ENCODE measurements at places on chromosomes 12 and 14.

- no peak for ATAC-seq
These were observed 1284.8 kb downstream of the TMEM121 start for GRCh38 chr14:106811162-106811561.

- ATAC-seq: no peak
These were observed 15.5 kb downstream of the PRKAB1 start for GRCh38 chr12:119683413-119683812.

DNA sequence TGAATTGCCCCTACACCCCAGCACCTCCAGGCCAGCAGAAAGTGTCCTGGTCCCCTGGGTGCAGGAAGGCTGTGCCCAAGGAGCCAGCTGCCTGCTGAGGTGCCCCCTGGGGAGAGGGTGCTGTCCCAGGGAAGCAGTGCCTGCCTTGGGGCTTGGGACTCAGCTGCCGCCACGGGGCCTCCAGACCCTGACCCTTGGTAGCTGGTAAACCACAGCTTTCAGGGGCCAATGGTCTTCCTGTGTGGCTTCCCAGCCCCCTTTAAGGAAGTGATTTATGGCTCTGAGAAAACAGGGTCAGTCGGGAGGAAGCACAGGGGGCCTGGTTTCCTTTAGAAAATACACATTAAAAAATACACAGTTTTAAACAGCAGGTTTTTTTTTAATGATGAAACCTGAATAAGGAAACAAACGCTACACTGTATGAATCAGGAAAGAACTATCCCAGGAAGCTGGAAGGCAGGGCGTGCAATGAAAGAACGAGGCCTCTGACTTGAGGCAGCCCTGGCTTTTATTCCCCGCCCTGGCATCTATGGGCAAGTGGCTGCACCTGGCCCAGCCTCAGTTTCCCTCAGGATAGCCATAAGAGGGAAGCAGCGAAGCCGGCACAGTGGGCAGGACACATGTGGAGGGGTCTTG is 40.6 kb upstream of the EML1 start:
- ATAC-seq: no peak

DNA sequence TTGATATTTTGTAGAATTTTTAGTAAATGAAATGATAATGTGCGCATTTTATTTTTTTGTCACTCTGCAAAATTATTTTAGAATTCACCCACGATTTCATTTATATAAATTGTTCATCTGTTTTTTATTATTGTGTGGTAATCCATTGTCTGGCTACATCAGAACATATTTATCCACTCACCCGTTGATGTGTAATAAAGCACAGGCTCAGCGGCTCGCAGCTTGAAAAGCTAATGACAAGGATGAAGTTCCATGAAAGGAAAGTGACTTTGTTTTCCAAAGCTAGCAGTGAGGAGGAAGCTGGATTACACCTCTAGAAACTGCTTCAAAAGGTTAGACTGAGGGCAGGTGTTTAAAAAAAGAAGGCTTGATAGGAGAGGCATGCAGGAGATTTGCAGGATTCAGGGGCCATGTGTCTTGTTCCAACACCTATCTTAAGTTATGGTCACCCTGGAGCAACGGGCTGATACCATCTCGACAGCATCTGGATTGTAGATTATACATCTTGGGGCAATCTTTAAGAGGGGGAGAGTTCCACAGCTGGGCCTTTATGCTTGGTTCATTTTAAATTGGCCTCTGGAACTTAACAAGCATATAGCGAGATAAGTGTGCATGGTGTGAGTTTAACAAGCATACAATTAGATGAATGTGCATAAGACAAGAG is 194.1 kb downstream of the TMTC3 start:
- ATAC-seq: no peak

DNA sequence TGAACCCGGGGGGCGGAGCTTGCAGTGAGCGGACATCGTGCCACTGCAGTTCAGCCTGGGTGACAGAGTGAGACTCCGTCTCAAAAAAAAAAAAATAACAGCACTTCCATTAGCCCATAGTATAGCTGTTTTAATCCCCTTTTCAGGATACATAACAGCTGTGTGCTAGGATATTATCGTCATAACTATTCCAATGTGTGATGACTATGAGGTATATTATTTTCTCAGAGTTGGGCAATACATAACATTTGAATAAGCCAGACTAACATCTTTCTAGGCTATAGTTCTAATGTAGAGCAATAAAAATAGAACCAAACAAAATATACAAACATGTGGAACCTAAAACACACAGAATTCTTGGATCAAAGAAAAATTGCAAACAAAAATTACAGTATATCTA is 57.1 kb downstream of the MARK3 start:
- no peak for ATAC-seq

- no peak for ATAC-seq
These were observed 36.1 kb upstream of the SLC16A7 start for GRCh38 chr12:59559696-59560095.

- ATAC-seq: peak; percentile 25
These were observed at the start of gene TSPAN11 for GRCh38 chr12:30926243-30927221. Gene TSPAN11 (plus strand): TSS chr12:30926748. CDS start chr12:30953992, 27,244 bp downstream.

DNA sequence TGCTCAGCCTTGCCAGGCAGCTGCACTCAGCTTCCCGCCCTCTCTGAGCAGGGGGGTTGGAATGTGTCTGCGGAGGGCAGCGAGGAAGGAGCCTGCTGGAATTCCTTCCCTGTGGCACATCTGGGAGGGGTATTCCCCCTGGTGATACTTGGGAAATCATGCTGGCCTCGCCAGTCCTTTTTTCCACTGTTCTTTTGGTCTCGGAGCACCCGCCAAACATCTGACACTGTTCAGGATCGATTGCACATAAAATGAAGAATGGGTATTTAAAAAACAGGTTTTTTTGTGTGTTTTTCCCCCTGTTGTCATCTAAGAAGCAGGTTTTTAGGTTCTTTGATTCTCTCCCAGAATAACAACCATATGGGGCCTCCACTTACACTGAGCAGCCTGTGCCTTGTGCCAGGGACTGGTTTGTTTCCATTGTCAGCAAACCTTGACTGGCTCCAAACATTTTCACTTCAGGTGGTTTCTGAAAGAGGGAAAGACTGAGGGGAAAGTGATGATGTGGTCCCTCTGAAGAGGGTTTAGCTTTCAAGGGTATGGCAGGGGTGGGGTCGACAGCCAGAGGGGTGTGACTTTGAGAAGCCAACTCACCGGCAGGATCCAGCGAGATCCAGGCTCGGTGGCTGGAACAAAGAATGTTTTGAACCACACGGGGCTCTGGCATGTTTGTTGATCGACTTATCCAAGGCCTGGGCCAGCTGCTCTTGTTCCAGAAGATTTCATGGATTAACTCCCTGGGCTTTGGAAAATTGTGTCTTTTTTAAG is 215.1 kb downstream of the CACNA1C start:
- ATAC-seq: peak; percentile 75

GRCh38 chr12:56836800-56837663 is 73.9 kb downstream of the HSD17B6 start:
- ATAC-seq: no peak

- ATAC-seq: peak; percentile 35
These were observed 1.0 kb downstream of the PCNX1 start for GRCh38 chr14:70907996-70908934.

- ATAC-seq: no peak
These were observed 923 bp upstream of the ITPR2 start for GRCh38 chr12:26833743-26834490.

DNA sequence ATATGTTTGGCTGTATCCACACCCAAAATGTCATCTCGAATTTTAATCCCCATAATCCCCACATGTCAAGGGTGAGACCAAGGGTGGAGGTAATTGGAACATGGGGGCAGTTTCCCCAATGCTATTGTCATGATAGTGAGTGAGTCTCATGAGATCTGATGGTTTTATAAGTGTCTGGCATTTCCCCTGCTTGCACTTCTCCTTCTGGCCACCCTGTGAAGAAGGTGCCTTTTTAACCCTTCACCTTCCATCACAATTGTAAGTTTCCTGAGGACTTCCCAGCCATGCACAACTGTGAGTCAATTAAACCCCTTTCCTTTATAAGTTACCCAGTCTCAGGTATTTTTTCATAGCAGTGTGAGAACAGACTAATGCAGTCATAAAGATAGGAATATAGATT is 216.7 kb upstream of the SSTR1 start:
- no peak for ATAC-seq

GRCh38 chr12:102120564-102120873 is 536 bp downstream of the PARPBP start:
- no peak for ATAC-seq
